ENCODE measurements at places on chromosomes 7 and 10. TPM values are rescaled to one million over a fixed set of nuclear protein-coding genes. Genes with fewer than 3 reads are reported as not detected.

DNA sequence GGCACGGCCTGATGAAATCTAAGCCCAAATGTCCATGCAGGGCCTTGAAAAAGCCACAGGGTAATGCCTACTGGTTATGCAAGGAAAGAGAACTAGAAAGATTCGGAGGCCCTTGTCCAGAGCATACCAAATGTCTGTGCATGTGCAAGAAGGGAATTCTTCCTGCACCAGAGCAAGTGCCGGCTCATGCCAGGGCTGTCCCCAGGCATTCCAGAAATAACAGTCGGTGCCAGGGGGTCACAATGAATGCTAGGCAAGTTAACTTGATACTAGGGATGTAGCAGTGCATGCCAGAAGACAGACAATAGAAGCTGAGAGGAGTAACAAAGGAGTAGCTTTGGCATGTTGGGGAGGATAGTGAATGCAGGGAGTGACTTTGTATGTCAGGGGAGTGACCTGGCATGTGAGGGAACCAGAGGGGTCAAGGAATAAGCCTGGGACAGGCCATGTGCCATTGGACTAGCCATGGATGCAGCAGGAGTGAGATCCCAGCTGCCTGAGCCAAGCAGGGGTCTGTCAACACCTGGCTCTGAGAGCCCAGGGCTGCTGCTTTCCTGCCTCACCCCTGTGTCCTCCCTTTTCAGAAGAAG, 119.5 kb upstream of the UNC5B start:
- no peak for DNase-seq

DNA sequence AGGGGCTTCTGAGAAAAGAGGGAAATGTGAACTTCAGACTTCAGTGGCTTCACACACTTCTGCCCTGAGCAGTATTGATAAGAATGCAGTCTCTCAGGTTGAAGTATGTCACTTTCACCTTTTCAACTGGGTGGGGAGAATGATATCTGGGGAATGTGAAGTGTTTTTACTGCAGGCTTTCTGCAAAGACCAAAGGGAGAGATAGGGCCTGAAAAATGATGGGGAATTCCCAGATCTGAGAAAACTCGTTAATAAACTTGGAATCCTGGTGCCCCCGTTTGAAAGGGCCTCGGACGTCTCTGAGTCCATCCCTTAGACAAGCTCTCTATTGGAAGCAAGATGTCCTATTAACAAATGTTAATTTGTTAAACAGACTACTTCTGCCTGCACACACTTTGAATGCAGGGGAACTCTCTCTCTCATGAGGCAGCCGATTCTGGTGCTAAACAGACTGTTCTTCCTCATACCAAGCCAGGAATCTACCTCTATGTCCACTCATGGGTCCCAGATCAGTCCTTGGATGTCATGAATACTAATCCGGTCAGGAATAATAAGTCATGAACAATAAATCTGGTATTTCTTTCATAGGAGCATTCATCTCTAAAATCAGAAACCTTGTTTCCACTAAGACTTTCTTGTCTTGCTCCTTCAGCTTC, 193.6 kb downstream of the JCAD start:
- no peak for DNase-seq

- DNase-seq = no peak
Measured at GRCh38 chr7:25180592-25180923, 47.7 kb downstream of the NPVF start.

DNA sequence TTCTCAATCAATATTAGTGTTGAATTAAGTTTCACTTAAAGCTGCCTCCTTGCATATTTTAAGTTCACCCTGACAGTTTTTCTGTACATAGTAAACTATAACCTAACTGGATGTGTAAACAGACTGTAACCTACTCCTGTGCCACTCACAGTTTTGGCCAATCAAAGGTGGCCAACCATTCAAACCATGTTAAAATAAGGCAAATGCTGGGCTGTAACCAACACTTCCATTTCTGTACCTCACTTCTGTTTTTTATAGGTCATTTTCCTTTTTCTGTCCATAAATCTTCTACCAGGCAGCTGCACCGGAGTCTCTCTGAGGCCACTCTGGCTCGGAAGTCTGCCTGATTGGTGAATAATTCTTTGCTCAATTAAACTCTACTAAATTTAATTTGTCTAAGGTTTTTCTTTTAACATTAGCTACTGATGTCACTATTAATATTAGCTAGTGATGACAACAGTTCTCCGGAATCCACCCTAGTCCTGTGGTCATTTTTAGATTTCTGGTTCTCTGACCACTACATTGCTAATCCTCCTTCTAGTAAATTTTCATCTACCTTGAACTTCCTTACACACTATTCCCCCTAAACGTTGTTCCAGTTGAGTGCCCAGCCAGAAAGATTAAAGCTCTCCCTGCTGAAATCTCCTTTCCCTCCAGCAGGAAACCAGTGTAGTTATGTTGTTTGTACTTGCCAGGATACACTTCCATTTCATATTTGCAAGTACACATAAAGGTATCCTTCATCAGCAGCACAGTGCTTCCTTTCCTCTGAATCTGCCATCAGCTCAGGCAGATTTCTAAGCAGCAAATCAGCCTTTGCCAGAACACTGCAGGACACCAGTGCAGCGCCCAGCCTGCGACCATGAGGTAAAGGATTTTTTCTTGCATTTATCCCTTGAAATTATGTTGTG, 18.6 kb upstream of the IFIT2 start:
- no peak for DNase-seq

- DNase-seq = no peak
Measured at GRCh38 chr10:357201-357950, 222.1 kb downstream of the ZMYND11 start.

Gene GATA3
- 0.33 TPM for polyA plus RNA-seq

DNA sequence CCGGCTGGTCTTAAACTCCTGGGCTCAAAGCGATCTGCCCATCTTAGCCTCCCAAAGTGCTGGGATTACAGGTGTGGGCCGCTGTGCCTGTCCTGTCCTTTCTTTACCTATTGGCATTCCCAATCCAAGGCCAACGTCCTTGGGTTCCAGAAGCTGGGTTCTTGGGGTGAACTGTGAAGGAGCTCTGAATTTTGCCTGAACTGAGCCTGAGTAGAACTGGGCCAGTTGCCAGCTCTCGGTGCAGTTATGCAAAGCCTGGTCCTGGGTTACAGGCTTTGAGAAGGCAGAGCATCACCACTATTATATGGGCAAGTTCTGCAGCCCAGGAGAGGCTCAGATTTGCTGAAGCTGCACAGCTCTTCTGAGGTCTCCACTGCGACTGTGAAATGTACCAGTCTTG, 24.6 kb upstream of the SH2D4B start:
- no peak for DNase-seq

GRCh38 chr10:60110739-60111138, 204.4 kb upstream of the CCDC6 start:
- DNase-seq = no peak

Gene ZNF727
- 0.11 TPM for polyA plus RNA-seq
